Activated CD4-positive, alpha-beta memory T cell treated with anti-CD3 and anti-CD28 coated beads for 36 hours (primary cell): ENCODE measurements at places on chromosomes 11 and 22. TPM values are rescaled to one million over a fixed set of nuclear protein-coding genes. Genes with fewer than 3 reads are reported as not detected.

DNA sequence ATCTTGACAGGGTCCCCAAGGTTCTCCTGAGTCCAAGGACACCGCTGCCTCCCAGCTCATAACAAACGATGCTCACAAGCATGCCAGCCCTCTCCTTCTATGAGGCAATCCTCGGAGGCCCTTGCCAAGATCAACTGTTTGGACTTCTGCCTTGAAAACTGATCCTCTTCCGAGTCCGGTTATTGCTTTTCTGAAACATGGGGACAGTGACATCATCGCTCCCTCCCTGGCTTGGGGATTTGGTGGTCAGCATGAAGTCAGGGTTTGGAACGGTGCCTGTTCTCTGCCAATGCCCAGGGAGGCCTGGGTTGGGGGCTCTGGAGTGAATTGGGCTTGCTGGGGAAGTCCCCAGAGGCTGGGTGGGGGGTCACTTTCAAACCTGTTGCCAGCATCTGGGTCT, 149.3 kb downstream of the FBXO7 start:
- DNase-seq, result no peak

Gene OR5B21
- not detected for total RNA-seq

Gene CSNK2A3
- 2.2 TPM for total RNA-seq

GRCh38 chr11:9459667-9460321, 1.0 kb upstream of the ZNF143 start:
- peak; percentile 53 for DNase-seq
